ENCODE measurements at places on chromosomes 12 and 14.
A peak's percentile ranks its signal among the peaks of the same experiment; 100 is the strongest.

GRCh38 chr14:24798911-24799462 lies 165.0 kb upstream of the GZMB start:
- DNase-seq, result no peak

GRCh38 chr12:68910128-68910527 lies 22.8 kb downstream of the CPM start:
- no peak for DNase-seq

DNA sequence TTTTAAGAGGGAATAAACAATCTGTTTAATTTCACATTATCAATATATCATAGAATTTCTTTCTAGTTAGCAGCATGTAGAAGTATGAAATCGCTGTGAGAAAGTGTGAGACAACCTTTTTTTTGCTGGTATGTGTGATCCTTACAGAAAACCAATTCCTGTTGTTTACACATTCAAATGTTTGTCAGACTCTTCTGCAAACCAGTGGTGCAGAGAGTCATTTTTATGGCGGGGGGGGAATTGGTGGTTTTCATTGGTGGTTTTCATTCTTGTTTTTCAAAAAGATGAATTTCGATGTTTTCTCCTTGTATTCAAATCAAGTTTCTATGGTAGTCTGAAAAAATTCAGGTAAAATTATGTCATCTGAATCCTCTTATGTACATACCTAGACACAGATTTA lies 57.8 kb downstream of the SLC25A21 start:
- no peak for DNase-seq

DNA sequence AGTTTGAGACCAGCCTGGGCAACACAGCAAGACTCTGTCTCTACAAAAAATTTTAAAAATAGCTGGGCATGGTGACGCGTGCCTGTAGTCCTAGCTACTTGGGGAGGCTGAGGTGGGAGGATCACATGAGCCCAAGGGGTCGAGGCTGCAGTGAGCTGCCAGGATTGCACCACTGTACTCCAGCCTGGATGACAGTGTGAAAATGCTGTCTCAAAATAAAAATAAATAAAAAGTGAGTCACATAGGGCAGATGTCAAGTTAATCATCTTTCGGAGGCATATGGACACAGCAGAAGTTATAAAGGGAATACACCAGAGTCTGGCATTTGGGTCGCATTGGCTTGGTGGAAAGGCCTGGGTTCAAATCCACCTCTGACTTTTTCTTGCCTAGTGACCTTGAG lies 92.7 kb downstream of the PHETA1 start:
- no peak for DNase-seq

GRCh38 chr14:82796086-82796485 lies 1262.4 kb upstream of the SEL1L start:
- DNase-seq, result no peak

GRCh38 chr14:64423987-64424386 lies 35.8 kb downstream of the MTHFD1 start:
- DNase-seq, result no peak

GRCh38 chr12:49109641-49110463 lies 795 bp downstream of the LMBR1L start:
- peak; percentile 35 for DNase-seq

DNA sequence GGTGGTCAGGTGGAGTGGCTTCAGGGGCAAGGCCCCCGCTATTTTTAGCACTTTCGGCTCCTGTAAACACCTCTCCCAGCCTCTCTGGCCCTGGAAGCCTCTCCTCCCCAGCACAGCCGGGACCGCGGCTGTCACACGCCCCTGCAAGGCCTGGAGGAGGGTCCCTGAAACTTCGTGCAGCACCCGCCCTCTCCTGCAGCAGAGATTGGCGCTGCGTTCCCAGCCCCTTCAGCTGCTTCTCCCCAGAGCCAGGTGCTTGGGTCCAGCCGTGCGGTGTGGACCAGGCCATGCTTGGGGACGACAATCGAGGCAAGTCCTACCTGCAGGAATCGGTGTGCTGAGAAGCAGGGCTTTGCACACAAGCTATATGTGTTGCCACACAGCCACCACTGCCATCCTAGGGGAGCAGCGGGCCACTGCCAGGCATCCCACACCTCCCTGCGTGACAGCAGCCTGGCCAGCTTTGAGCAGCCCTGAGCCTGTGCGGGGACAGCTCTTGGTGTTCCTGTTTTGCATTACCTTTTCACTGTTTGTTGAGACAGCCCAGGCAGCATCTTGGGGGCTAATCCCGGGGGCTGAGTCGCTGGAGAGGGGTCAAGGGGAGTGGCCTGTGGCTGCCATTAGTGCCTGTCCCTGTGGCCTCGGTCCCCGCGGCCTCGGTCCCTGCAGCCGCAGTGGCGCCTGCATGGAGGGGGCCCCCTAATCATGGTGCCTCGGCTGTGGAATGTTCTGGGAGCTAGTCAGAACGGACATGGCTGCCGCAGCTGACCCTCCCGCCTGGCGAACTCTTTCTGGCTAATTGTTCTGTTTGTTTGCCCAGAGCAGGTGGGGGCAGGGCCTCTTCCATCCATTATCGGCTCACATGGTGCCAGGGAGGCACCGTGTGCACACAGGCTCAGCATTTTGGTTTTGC lies 27.6 kb upstream of the TRAF3 start:
- no peak for DNase-seq

GRCh38 chr14:98786456-98786855 lies 485.5 kb downstream of the BCL11B start:
- DNase-seq, result no peak

DNA sequence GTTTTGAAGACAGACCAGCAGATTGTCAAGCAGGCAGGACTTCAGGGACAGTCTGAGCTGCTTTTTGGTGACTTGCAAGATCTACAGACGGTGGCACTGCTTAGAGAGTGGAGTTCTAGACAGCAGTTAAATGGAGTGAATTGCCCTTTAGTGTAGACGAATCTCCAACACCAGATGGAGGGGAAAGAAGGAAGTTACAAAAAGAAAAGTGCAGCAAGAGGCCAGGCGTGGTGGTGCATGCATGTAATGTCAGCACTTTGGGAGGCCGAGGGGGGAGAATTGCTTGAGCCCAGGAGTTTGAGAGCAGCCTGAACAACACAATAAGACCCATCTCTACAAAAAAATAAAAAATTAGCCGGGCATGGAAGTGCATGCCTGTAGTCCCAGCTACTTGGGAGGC lies 8.4 kb upstream of the HHIPL1 start:
- DNase-seq, result no peak

DNA sequence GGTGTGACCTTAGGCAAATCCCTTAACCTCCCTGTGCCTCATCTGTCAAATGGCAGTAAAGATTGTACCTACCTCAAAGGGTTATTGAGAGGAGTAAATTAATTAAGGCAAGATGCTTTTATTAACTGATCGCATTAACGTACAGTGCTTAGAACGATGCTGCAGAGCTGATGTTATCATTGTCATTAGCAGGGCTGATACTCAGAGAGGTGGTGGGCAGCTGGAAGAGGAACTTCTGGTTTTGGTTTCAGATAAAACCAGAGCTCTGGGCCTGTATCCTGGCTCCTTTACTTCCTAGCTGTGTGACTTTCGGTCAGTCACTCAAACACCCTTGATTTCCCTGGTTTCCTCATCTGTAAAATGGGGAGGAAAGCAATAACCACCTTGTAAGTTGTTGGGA lies 55.1 kb downstream of the CALM1 start:
- no peak for DNase-seq

GRCh38 chr12:59828521-59828920 lies 232.7 kb downstream of the SLC16A7 start:
- DNase-seq, result no peak

- DNase-seq, result no peak
Measured at GRCh38 chr12:66182956-66183355, 6.1 kb upstream of the IRAK3 start.

DNA sequence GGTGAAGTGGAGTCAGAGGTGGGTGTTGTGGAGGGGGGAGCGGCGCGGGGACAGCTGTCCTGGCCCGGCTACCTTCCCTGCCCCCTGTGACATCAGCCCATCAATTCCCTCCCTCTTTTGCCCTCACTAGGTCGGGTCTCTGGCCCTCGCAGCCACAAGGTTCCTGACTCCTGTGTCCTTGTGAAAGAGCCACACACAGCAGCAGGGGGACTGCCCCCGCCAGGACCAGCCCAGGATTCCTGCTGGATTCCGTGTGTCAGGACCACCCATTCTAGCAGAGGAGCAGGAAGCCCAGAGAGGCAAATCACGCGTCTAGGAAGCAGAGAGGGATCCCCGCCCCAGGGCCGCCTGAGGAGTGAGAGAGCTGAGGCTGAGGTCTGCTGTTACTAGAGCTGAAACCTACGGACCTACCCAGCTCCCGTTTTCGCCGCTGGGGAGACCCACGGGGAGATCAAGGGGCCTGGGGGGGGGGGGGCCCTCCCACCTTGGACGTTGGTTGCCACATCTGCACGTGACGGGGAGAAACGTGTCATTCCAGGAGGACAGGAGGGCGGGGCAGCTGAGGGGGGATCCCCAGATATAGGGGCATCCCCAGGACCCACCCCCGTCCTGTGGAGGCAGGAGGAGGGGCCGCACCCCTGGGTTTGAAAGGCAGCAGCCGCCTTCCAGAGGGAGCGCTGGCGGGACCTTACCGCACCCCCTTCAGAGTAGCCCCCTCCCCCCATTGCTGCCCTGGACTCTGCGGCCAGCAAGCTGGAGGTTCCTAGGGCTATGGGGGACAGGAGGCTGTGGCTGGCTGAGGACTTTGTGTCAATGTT lies 12.5 kb upstream of the INF2 start:
- no peak for DNase-seq

DNA sequence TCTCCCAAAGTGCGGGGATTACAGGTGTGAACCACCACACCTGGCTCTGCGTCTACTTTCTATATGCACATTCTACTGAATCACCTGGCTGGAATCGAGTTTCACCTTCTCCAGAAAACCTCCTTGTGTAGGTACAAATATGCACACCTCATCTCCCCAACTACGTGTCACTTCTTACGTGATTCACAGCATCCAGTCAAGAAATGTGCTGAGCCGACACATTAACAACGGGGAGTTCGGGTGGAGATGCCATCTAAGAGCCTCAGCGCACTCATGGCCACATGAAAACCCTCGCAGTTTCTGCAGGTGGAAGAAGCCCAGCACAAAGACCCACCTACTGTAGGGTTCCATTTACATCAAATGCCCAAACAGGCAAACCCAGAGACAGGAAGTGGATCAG lies 29.3 kb downstream of the P2RX2 start:
- DNase-seq, result no peak

- no peak for DNase-seq
Measured at GRCh38 chr12:31492599-31493196, 98.2 kb downstream of the DENND5B start.

DNA sequence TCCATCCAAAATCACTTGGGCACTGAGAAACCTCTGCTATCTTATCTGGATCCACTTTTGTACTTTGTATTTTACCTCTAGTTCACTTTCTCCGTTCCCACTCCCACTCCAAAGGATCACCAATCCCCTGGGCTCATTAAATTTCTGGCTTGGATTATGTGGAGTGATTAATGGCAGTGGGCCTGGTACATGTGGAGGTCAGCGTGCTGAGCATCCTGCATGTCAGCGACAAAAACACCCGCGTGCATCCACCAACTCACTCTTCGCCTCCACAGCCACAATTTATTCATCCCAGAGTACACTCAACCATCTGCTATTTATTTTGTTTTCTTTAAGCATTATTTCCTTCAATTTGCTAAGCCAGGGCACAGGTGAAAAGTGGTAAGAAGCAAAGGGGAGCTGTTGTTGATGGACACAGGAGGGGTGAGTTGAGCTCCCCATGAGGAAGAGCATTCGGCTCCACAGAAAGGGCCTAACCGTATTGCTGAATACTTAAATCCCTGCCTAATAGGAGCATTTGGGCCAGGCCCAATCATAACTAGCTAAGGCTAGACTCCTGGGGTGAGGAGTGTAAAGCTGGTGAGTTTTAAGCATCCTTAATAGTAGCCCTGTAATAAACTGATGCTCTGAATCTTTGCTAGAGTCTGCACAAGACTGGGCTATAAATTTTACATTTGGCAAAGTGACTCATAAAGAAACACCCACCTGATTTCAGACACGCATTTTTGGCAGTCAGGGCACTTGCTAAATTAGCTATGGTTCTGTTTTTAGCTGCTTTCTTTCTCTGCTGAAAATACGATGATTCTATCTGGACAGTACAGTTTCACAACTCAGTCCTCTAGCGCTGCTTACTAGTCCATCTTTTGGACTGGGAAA lies 137.8 kb downstream of the SLC25A21 start:
- no peak for DNase-seq

- DNase-seq, result no peak
Measured at GRCh38 chr12:24491968-24492367, 456.9 kb downstream of the BCAT1 start.

GRCh38 chr14:93106541-93107156 lies 9.1 kb downstream of the ITPK1 start:
- no peak for DNase-seq

DNA sequence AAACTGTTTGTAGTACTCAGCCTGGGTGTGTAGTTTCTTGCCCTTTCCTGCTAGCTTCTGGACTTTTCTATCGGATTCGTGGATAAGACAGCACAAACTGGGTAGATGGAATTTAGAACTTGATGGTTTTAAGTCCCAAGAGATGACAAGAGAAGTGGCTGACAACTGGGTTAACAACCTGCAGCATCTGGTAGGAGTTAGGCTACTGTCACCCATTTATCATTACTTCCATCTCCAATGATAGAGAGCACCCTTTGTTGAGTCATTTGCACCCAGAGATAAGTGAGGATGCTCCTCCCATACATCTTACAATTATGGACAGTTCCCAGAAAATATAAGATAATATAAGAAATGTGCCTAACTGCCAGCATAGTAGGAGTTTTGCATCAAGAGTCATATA lies 50.2 kb upstream of the FLRT2 start:
- no peak for DNase-seq

- DNase-seq, result no peak
Measured at GRCh38 chr12:86349196-86349595, 93.0 kb upstream of the MGAT4C start.

- DNase-seq, result no peak
Measured at GRCh38 chr12:100138803-100139098, 3.9 kb downstream of the BLTP3B start.

GRCh38 chr14:59275668-59276067 lies 87.2 kb downstream of the DAAM1 start:
- DNase-seq, result no peak

GRCh38 chr14:26527095-26527494 lies 70.7 kb downstream of the NOVA1 start:
- DNase-seq, result no peak

DNA sequence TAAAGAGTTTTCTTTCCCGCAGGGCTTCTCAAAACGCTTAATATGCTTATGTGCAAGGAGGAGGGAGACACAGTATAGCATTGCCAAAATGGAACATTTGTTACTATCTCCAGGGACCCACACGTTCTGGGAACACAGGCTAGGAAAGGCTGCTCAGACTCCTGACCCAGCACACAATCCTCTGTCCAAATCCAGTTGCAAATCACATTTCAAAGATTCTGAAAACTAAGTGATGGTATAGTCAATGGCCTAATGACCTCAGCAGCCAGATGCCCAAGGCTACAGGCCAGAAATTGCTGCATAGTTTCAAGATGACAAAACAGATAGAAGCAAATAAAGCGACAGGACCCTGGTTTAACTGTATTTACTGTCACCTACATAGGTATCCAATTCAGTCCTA lies 97.0 kb upstream of the GRIP1 start:
- no peak for DNase-seq

DNA sequence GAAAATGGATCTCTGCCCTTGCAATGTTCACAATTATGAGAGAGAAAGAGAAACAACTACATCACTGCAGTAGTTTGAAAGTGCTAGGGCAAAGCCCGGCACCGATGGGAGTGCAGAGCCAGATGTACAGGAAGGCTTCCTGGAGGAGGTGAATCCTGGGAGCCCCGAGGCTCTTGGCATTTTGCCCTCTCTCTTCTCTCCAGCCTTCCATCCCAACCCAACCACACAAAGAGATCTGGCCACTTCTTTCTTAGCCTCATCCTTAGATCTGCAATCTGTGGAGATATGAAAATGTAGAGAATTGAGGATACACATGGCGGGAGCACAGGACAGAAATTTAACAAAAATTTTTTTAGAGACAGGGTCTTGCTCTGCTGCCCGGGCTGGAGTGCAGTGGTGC lies 3.3 kb upstream of the PAPLN start:
- DNase-seq, result no peak
